Sciatic nerve (tissue), 2 donors: ENCODE measurements at places on chromosomes 6 and 20.
A peak's percentile ranks its signal among the peaks of the same experiment; 100 is the strongest.

DNA sequence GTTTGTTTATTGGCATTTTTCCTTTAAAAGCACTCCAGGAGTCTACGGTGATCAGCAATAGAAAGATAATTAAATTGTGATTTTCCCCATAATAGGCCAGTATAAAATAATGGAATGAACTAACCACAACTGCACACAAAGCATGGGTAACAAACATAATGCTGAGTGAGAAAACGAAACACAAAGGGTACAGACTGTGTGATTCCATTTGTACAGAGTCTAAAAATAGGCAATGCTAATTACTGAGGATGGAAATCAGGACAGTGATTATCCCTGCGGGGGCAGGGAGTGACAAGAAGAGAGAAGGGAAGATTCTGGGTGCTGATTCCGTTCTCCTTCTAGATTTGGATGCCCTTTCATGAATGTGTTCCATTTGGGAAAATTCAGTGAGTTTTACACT, 478.1 kb downstream of the PREX1 start:
- DNase-seq: no peak

DNA sequence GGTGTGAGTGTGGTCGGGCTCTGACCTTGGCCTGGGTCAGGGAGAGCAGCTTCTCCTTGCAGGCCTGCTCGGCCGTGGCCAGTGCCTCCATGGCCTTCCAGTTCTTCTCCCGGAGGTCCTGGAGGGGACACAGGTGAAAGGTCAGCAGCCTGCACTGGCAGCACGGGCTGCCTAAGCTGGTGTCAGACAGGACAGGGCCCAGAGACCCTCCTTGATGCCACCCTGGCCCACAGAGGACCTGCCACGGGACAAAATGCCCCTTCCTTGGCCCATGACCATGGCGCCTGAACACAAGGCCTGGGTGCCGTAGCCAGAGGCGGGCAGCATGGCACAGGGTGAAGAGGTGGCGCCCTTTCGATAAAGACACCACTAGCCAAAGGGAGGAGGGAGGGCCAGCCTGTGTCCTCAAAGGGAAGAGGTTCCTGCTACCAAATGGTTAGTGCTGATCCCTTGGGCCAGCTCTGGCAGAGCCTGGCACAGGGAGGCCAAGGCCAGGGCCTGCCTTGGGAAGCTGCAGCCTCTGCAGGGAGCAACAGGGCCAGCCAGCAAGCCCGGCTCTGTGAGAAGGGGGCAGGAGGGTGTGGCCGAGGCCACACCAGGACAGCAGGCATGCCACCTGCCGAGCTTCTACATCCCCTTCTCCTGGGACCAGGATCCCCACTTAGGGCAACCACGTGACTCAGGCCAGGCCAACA, 54.8 kb downstream of the DSTN start:
- peak; percentile 49 for DNase-seq

GRCh38 chr6:41162687-41163418, at the start of gene TREM2:
TSS of gene TREM2 (minus strand) at chr6:41163116. CDS start at chr6:41163082, 34 bp downstream.
- no peak for DNase-seq

DNA sequence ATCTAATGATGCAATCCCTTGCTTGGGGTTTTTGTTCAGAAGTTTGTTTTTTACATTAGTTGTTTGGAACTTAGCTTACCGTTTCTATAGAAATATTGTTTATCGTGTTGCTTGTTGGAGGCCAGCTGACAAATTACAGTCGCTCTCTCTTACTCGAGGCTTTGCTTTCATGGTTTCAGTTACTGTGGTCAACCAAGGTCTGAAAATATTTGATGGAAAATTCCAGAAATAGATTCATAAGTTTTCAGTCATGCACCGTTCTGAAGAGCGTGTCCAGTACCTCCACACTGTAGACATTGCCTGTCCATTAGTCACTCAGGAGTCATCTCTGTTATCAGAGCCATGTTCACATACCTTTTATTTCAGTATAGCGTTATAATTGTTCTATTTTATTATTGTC, 47.9 kb downstream of the DEK start:
- DNase-seq: no peak

- DNase-seq: no peak
These were observed 746.8 kb downstream of the CBLN4 start for GRCh38 chr20:55258559-55258958.

- DNase-seq: no peak
These were observed 44.8 kb upstream of the IYD start for GRCh38 chr6:150324044-150324443.

DNA sequence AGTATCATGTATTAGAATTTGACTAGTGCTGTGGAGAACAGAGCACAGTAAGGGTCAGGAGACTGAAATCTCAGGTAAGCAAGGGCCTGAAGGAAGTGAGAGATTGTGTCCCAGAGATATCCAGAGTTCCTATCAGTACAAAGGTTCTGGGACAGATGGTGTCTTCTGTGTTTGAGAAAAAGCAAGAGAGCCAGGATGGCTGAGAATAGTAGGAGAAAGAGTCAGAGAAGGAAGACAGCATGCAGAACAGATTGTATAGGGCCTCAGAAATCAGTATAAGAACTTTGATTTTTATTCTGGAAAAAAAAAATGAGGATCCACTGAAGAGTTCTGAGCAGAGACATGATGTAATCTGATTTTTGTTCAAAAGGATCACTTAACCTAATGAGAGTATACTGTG, 74.8 kb upstream of the PLN start:
- DNase-seq: no peak

- no peak for DNase-seq
These were observed 159.8 kb upstream of the TSHZ2 start for GRCh38 chr20:52812231-52812847.

DNA sequence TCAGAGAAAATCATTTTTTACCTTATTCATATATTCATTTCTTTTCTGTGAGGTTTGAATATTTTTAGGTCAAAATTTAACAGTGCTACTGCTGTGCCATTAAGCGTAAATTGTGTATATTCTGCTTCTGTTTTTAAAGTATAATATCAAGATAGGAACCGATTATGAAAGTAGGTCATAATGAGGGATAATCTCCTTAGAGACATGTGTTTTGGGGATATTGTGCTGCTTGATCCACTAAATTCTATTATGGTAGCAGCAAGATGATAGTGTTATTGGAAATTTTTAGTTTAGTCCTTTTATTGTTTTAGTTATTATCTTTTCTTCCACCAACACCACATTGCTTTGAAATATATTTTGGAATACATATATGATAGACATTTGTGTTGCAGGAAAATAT, 244.0 kb downstream of the RIMS1 start:
- DNase-seq: no peak
